ENCODE measurements at places on chromosomes 7 and 10. TPM values are rescaled to one million over a fixed set of nuclear protein-coding genes. Genes with fewer than 3 reads are reported as not detected.
A peak's percentile ranks its signal among the peaks of the same experiment; 100 is the strongest.

DNA sequence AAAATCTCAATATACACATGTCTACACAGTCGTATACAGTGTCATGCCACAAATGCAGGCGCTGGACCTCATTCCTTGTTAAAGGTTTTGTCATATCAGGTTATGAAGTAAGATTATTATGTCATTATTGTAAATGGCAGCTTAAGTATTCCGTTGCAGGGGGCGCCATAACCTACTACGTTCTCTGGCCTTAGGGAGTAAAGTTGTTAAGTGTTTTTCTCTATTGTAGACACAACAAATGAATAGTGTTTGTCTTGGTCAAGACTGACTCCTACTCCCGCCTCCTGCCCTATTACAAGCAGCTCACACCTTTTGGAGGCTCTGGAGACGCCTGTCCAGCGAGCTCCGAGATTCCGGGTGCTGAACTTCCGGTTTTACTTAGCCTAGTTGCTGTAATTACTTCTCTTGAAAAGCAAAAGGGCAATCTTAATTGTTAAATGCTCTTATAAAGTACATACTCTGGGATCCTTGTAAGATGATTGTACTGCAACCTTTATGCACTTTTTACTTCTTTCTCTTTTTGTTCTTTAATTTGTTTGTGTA is 994 bp downstream of the GATAD1 start:
- H3K27ac ChIP-seq, result peak overlapping the region; percentile 55
- DNase-seq, result peak; percentile 61
- H3K36me3 ChIP-seq, result peaks cover 14% of the 10 kb centered on the region
- H3K4me3 ChIP-seq, result peak overlapping the region; percentile 60

The MYO1G gene
- total RNA-seq, result 0.24 TPM

The TAS2R38 gene
- not detected for total RNA-seq

DNA sequence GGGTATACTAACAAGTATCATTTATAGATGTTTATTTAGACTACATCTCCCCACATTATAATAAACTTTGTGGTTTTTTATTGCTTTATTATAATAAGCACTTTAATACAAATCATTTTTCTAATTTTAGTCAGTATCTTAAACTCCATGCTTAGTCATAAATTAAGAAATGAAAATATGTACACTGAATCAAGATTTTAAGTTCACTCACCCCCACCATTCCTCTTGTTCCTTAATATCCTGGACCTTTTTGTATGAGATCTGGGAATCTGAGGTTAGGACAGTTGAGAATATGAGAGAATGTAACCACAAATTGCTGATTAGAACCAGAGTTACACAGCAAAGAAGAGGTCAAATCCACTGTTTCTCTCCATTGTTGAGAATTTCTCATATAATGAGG is 93.6 kb upstream of the WNT16 start:
- H3K27me3 ChIP-seq, result no peaks in the 10 kb centered on the region
- no peak for DNase-seq
- no peaks in the 10 kb centered on the region for H3K4me1 ChIP-seq
- no peak overlapping the region for H3K27ac ChIP-seq
- no peak overlapping the region for H3K4me3 ChIP-seq

The SKIDA1 gene
- 0.65 TPM for total RNA-seq

GRCh38 chr10:115649217-115649616 is 556.1 kb downstream of the ATRNL1 start:
- no peak overlapping the region for H3K4me3 ChIP-seq
- H3K27me3 ChIP-seq, result no peaks in the 10 kb centered on the region
- no peak overlapping the region for H3K27ac ChIP-seq

GRCh38 chr7:45216181-45216580 is 58.6 kb downstream of the RAMP3 start:
- no peak overlapping the region for H3K4me3 ChIP-seq
- no peak overlapping the region for H3K27ac ChIP-seq
- H3K36me3 ChIP-seq, result no peaks in the 10 kb centered on the region
- DNase-seq, result no peak
- peaks cover 96% of the 10 kb centered on the region for H3K27me3 ChIP-seq

- H3K27me3 ChIP-seq, result no peaks in the 10 kb centered on the region
- DNase-seq, result no peak
- no peak overlapping the region for H3K4me3 ChIP-seq
- peaks cover 6% of the 10 kb centered on the region for H3K4me1 ChIP-seq
Measured at GRCh38 chr10:124123156-124123555, 29.8 kb upstream of the CHST15 start.

DNA sequence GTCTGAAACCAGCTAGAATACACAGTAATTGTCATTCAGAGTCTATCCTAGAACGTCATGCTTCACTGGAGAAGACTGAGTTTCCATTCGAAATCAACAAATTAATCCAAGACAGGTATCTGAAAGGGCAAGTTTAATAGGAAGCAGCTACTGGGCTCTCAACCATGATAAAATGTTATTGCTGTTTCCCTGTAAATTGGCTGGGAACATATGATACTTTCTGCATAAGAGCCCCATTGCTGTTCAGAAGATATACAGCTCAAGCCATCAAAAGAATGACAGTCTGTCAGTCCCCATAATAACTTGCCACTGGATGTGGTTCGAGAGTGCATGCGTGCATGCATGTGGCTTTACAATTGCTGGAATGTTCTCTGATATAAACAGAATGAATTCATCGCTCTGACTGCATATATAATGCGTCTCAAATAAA is 129.0 kb downstream of the HIBADH start:
- no peak overlapping the region for H3K4me3 ChIP-seq
- DNase-seq, result no peak
- no peaks in the 10 kb centered on the region for H3K4me1 ChIP-seq
- H3K36me3 ChIP-seq, result 0 out of 2 replicates have a peak, but pooled peaks cover 3% of the 10 kb centered on the region
- no peak overlapping the region for H3K27ac ChIP-seq

All from PC-9 (cell line).